ENCODE measurements at places on chromosomes 6 and 20.

GRCh38 chr6:22589118-22589517 is 19.8 kb downstream of the HDGFL1 start:
- no peak for DNase-seq

DNA sequence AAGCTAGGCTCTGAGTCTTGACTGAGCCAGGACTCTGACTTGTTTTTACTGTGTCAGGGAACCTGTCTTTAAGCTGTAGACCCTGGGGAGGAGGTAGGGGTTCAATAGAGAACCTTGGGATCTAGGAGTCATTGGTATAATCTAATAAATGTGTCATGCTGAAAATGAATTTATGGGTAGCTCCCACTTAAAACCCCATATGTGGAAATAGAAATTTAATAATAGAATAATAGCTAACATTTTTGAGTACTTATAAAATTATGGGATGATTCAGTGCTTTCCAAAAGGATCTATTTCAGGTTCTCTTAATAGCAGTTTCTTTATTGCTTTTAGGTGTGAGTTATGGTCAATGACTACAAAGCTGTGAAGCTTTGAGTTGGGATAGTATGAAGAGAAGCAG is 41.7 kb downstream of the CTNNBL1 start:
- DNase-seq = no peak

GRCh38 chr6:167782698-167783517 is 43.8 kb upstream of the AFDN start:
- no peak for DNase-seq

DNA sequence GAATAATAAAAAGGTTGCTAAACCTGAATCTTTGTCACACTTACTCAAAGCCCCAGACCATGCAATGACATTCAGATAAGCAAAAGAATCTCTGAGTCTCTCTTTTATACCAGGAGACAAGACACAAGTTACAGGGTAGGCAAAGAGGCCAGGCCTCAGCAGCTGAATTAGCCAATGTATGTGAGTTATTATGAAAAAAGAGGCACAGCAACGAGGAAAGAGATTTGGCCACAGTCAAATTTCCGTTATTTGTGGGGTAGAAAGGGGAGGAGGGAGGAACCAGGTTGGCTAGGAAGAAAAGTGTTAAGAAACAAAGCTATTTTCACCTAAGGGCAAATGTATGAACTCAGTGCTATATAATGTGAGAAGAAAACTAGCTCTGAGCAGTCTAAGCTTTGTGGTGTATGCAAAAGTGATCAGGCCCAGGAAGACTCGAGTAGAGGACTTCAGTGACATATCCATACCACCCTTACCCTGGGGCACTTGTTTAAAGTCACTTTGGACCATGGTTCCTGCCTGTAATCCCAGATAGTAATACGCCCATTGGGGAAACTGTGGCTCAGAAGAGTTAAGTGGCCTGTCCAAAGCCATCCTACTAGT is 19.1 kb downstream of the IPCEF1 start:
- DNase-seq = no peak

- no peak for DNase-seq
Measured at GRCh38 chr6:156840136-156840535, 63.0 kb downstream of the ARID1B start.

- no peak for DNase-seq
Measured at GRCh38 chr20:43345676-43346075, 112.0 kb upstream of the SRSF6 start.

GRCh38 chr6:3340358-3340802 is 81.6 kb downstream of the PSMG4 start:
- DNase-seq = no peak

DNA sequence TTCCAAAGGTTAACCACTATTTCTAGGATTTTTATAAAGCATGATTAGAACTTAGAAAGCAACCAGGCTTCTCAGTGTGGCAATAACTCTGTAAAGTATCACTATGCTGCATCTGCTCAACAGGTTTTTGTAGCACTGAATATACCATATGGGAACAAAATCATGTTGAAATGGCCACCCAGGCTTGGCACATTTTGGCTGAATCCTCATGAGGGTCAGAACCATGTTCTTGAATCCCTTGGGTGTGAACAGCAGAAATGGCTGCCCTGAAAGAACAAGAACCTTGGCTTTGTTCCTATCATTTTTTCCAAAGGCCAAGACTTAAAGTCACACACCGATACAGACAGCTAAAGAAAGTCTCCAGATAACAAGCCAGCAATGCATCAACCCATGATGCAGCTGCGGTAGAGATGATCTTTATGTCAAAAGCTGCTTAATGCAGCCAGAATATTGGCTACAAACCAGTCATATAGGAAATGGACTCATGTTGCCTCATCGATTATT is 283.0 kb upstream of the NOX3 start:
- DNase-seq = no peak

DNA sequence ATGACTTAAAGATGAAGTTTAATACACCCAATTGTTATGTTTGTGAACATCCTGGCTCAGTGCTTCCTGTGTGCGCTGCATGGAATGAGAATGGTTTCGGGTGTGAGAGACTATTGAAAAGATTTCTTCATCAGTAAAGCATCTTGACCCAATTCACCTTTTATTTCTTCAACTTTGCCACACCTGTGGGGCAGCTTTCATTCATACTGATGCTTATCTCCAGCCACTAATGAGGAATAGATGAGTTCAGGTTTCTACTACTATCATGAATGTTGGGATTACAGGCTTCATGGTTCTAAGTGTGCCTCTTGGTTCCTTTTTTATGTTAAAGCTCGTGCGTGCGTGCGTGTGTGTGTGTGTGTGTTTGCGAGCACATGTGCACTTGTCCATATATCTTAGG is 373.7 kb upstream of the SOX4 start:
- DNase-seq = no peak

DNA sequence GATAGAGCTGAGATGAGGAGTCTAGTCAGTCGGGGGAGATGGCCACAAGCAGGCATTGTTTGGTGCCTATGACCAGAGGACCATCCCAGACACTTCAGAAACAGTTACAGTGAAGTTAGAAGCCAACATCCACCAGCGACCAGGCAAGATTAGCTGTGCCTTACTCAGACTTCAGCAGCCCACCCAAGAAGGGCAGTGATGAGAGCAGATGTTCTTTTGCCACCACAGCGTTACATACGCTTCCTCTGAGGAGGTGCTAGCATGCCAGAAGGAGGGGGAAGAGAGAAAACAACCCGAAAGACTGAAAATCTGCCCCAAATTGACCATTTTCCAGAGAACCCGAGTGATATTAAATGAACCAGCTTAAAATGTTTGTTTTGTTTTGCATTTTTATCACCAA is 186.8 kb downstream of the PRL start:
- DNase-seq = no peak

GRCh38 chr6:26475823-26476729 is 18.3 kb downstream of the BTN2A1 start:
- DNase-seq = no peak

DNA sequence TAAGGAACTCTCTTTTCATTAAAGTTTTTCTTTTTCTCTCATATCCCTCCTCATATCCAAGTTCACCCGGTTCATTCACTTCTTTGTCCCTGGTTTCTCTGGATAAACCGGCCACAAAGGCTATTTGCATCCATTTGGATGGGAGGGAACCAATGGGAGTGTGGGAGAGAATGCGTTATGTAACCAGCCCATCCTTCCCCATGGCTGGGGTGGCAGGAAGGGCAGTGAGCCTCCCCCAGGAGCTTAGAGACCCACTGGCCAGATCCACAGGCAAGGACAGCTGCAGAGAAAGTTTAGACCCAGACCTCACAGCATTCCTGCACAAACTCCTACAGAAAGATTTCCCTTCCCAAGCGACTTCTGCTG is 10.7 kb downstream of the CASS4 start:
- DNase-seq = no peak

DNA sequence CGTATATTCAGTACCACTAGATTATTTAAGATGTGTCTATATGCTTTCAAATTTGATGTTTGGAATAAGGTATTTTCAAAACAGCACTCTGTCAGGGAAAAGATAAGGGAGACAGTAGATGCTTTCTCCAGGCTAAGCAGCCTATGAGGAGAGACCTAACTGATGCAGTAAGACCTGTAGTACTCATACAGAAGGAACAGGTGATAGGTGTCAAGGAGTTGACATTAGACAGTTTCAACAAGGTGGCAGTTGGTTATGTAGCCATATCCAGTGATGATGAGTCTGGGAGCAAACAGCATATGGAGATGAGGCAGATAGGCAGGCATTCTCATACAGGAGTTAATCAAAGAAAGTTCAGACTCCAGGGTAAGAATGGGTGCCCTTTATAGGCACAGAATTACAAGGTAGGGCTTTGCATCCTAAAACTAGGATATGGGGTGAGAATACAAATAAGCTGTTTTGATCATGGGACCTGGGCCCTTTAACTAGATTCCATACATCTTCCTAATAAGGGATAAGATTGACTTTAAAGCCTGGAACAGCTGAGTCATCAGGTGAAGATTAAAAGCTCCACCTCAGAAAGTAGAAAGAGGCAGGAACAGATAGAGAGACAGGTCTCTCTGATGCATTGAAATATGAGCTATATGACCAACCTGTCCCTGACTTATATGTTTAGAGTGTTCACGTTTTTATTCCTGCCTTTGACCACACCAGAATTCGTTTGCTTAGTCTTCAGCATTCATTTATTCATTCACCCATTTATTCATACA is 7.9 kb downstream of the RSPH4A start:
- DNase-seq = no peak

DNA sequence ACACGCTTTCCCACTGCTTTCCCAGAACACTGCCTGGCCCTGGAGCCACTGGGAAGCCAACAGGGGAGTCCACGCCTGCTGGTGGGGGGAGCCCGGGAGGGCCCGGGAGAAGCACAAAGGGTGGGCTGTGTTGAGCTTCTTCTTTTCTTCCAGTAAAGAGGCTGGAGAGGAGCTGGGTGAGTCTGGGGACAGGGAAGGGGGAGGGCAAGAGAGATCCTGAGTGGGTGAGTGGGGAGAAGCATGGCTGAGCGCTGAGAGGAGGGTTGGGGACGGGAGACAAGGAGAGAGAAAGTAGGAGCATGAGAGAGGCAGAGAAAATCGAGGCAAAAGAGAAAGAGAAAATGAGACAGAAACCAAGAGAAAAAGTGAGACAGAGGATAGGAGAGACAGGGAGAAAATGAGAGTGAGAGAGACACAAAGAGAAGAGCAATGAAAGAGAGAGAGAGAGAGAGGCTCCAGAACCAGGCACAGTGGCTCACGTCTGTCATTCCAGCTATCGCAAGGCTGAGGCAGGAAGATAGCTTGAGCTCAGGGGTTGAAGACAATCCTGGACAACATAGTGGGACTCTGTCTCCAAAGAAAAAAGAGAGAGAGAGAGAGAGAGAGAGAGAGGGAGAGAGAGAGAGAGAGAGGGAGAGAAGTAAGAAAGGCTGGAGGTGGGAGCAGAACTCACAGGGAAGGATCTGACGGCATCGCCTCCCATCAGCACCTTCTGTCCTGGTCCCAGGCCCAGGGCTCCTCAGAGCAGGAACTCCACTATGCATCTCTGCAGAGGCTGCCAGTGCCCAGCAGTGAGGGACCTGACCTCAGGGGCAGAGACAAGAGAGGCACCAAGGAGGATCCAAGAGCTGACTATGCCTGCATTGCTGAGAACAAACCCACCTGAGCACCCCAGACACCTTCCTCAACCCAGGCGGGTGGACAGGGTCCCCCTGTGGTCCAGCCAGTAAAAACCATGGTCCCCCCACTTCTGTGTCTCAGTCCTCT is 2.0 kb downstream of the LST1 start:
- no peak for DNase-seq

DNA sequence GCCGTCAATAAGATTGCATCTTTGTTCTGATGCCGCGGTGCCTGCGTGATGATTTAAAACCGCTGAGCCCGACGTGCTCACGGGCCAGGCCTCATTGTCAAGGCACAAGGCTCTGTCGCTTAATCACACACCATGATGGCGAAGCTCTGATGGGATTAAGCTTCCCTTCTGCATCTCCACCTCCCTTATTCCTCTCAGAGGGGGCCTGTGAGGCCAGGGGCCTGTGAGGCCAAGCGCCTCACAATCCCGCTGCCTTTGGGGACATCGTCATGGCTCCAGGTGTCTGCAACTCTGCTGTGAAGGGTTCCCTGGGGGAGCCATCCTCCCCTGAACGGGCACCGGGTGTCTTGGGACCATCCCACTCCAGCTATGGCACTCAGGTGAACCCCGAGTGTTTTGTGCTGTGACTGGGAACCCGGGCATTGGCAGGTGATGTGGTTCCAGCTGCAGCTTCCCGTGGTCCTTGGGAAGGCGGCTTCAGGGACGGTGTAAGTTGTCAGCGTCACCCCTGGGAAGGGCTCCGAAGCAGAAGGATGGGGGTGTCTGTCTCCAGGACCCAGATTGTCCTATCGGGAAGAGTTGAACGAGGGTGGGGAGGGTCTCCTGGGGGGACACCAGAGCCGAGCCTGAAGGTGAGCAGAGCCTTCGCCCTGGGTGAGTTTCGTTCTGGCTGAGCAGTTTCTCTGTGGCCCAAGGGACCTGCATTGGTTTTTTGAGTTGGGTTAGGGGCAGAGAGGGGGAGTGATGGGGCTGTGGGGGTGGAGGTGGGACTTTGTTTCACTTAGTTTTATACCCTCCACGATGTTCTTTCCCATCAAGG is 18.0 kb upstream of the BHLHE23 start:
- DNase-seq = no peak

DNA sequence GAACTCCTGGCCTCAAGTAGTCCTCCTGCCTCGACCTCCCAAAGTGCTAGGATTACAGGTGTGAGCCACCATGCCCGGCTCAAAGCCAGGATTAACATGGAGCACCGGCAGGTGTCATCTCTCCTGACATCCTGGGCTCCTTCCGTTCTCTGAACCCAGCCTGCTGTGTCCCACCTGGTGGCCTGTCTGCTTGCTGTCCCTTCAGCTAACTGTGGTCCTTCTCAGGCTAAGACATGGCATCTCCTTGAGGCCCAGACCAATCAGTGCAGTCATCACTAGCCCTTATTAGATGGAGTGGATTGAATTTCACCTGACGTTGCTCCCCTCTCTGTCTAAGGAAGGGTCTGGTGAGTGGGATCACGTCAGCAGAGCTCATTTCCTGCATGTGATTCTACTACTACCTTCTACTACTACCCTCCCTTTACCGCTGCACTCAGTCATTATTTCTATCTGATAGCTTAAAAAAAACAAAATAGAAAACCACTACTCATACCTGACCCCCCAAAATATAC is 28.0 kb upstream of the SYNJ2 start:
- DNase-seq = no peak

DNA sequence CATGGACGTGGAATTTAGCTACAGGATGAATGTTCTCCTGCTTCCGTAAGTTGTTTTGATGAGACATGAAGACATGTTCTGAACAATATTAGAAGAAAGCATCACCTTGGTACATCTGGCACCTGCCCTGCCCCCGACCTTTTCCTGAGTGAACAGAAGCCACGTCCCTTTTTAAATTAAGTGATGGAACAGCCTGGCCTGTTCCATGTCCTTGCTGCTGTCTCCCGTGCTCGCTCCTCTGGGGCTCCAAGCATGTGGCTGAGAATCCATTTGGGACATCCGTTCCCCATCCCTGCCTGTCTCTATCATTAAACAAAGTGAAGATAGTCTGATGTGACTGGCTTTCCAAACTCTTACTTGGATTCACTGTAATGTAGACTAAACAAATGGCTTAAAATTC is 36.4 kb downstream of the ERMARD start:
- no peak for DNase-seq

All from stimulated activated CD4-positive, alpha-beta T cell treated with anti-CD3 and anti-CD28 coated beads, Interleukin-1b, Interleukin-23, amount 100 ng/mL, for 48 hours (primary cell).